Activated CD4-positive, alpha-beta T cell treated with anti-CD3 and anti-CD28 coated beads for 36 hours (primary cell): ENCODE measurements at places on chromosomes 12 and 14. TPM values are rescaled to one million over a fixed set of nuclear protein-coding genes. Genes with fewer than 3 reads are reported as not detected.

DNA sequence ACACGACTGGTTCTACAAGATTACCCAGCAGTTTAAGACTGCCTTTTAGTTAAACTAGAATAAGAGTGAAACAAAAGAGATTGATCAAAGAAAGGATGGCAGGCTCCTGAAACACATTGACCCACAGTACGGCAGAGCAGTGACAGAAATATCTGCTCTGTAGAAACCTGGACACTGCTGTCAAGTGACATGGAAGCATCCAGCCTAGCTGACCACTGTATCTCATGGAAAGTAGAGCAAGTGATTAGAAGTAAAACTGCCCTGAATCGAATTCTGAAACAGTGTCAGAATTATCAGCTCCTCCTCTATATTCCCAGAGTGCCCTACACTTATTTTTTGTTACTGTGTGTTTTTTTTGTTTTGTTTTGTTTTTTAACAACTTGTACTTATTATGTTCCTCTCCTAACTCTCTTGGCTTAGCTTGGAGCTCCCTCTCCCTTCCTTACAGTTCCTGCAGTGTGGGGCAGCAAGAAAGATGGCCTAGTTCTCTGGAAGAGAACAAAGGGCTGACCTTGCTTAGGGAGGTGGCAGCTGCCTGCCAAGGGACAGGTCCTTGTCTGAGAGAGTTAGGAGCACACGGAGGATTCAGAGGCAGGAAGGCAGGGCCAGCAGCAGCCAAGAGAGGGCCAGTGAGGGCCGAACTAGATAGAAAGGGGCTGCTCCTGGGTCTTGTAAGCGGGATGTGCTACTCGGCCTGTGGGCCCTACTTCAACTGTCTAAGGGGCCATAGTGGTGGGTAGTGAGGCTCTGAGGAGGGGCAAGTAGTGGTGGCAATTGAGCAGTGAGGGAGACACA is 97.2 kb downstream of the PTPRR start:
- DNase-seq = no peak
- no peaks in the 10 kb centered on the region for H3K4me1 ChIP-seq
- no peaks in the 10 kb centered on the region for H3K36me3 ChIP-seq
- no peak overlapping the region for H3K4me3 ChIP-seq
- no peak overlapping the region for H3K27ac ChIP-seq

Gene CCDC38
- not detected for total RNA-seq

Gene IAPP
- total RNA-seq = not detected

DNA sequence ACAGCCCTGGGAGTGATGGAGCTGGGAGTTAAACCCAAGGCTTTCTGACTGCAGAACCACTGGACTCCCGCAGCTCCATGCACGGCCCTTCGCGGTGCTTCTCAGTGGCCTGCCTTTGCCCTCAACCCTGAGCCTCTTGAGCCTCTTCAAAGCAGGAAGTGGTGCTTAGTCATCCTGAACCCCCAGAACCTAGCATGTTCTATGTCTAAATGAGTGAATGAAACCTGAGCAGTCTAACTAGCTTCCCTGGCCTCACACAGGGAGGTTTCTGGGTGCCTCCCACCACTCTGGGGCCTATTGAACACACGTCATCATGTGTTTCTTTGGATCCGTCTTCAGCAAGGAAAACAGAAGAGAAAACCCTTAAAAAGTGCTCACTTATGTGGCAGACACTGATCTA is 117.9 kb upstream of the SFSWAP start:
- peak; percentile 59 for DNase-seq
- H3K27me3 ChIP-seq = no peaks in the 10 kb centered on the region
- H3K27ac ChIP-seq = no peak overlapping the region
- no peaks in the 10 kb centered on the region for H3K36me3 ChIP-seq
- peaks cover 11% of the 10 kb centered on the region for H3K4me1 ChIP-seq

GRCh38 chr14:77478029-77478428 is 20.1 kb downstream of the AHSA1 start:
- H3K27me3 ChIP-seq = no peaks in the 10 kb centered on the region
- no peak for DNase-seq
- H3K36me3 ChIP-seq = no peaks in the 10 kb centered on the region

Gene OVCH1
- not detected for total RNA-seq

GRCh38 chr12:100827901-100828520 is 33.4 kb downstream of the ANO4 start:
- no peak overlapping the region for H3K4me3 ChIP-seq
- H3K27me3 ChIP-seq = no peaks in the 10 kb centered on the region
- no peaks in the 10 kb centered on the region for H3K36me3 ChIP-seq
- H3K27ac ChIP-seq = no peak overlapping the region
- peak; percentile 6 for DNase-seq

Gene TAS2R43
- total RNA-seq = 0.64 TPM

- no peaks in the 10 kb centered on the region for H3K4me1 ChIP-seq
- H3K36me3 ChIP-seq = no peaks in the 10 kb centered on the region
- H3K4me3 ChIP-seq = no peak overlapping the region
- no peak overlapping the region for H3K27ac ChIP-seq
Measured at GRCh38 chr14:101508196-101508947, 52.9 kb upstream of the DIO3 start.

GRCh38 chr14:97359341-97359740 is 562.2 kb downstream of the VRK1 start:
- DNase-seq = no peak
- H3K27ac ChIP-seq = no peak overlapping the region
- H3K36me3 ChIP-seq = no peaks in the 10 kb centered on the region
- peaks cover 2% of the 10 kb centered on the region for H3K4me1 ChIP-seq

DNA sequence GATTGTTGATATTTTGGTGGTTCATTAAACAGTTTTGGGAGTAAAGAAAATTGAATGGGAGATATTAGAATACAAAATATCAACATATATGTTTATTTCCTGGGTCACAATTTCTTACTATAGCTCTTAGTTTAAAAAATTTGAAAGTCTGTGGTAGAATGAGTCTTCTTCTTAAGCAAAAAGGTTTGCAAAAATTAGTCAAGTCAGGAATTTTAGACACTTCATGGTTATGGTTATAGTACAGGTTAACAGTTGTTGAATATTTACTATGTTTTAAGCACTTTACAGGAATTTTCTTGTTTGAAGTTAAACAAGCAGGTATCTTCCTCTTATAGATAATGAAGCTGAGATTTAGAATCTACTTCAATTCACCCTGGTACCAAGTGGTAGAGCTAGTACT is 56.8 kb downstream of the USP15 start:
- H3K4me1 ChIP-seq = peaks cover 21% of the 10 kb centered on the region
- no peak overlapping the region for H3K4me3 ChIP-seq
- no peaks in the 10 kb centered on the region for H3K27me3 ChIP-seq
- H3K27ac ChIP-seq = no peak overlapping the region
- DNase-seq = no peak

- no peak overlapping the region for H3K27ac ChIP-seq
- no peak overlapping the region for H3K4me3 ChIP-seq
- H3K4me1 ChIP-seq = peaks cover 29% of the 10 kb centered on the region
- DNase-seq = no peak
Measured at GRCh38 chr14:68473794-68474193, 319.1 kb downstream of the ZFP36L1 start.

GRCh38 chr12:3698218-3698974 is 54.5 kb downstream of the CRACR2A start:
- H3K4me1 ChIP-seq = no peaks in the 10 kb centered on the region
- no peaks in the 10 kb centered on the region for H3K27me3 ChIP-seq
- peaks cover 12% of the 10 kb centered on the region for H3K36me3 ChIP-seq
- no peak overlapping the region for H3K27ac ChIP-seq

Gene LRTM2
- not detected for total RNA-seq

DNA sequence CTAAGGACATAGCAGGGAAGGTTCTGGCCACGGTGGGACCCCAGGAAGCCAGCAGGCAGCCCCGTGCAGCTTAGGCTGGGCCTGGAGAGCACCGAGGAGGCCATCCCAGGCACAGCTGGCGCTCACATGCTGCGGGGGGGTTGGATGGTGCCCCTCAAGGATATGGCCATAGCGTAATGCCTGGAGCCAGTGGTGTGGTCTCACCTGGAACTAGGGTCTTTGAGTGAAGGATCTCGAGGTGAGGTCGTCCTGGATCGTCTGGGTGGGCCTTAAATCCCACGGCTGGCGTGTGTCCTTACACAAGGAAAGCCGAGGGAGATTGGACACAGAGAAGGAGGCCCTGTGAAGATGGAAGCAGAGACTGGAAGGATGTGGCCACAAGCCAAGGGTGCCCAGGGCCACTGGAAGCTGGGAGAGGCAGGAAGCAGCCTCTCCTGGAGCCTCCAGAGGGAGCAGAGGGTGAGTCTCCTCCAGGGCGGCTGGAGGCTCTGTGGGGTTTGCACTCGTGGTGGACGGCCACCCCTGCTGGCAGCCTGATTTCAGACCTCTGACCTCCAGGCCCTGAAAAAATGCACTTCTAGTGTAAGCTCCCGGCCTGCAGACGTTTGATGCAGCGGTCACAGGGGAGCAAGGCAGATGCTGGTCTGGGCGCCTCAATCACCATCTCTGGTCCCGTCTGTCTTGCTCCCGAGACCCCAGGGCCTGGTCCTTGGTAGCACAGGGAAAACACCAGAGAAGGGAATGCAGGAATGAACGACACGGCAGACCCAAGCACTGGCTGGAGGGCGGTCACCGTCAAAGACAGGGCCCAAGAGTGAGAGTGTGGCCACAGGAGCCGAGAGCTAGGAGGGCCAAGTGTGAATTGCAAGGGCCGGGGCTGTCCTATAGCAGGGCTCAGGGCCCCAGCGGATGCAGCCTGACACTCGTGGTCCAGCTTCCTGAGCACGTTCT is 218.6 kb downstream of the KIF26A start:
- H3K4me3 ChIP-seq = no peak overlapping the region
- H3K27me3 ChIP-seq = no peaks in the 10 kb centered on the region
- H3K36me3 ChIP-seq = no peaks in the 10 kb centered on the region
- no peaks in the 10 kb centered on the region for H3K4me1 ChIP-seq
- H3K27ac ChIP-seq = no peak overlapping the region

DNA sequence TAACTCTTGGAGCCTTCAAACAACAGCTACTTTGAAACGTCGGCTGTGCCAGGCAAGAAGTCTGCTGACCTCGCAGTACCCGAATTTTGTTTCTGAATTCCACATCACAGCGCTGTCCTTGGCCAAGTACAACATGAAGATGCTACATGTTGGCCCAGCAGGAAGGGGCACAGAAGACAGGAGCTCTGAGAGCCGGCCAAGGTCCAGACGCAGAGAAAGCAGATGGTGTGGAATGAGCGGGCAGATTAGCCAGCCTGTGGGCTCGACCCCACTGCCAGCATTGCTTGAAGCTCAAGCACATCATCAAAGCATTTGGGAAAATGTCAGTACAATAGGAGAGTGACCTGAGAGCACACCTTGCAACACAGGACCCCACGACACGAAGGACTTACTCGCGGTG is 64.5 kb downstream of the FZD10 start:
- no peak overlapping the region for H3K4me3 ChIP-seq
- no peak overlapping the region for H3K27ac ChIP-seq
- no peak for DNase-seq
- peaks cover 2% of the 10 kb centered on the region for H3K36me3 ChIP-seq
- H3K4me1 ChIP-seq = no peaks in the 10 kb centered on the region
- peaks cover 16% of the 10 kb centered on the region for H3K27me3 ChIP-seq

GRCh38 chr14:61323970-61324369 is 2.6 kb downstream of the PRKCH start:
- H3K27me3 ChIP-seq = no peaks in the 10 kb centered on the region
- peaks cover 47% of the 10 kb centered on the region for H3K4me1 ChIP-seq
- peak overlapping the region; percentile 94 for H3K27ac ChIP-seq
- no peak for DNase-seq
- H3K36me3 ChIP-seq = peaks cover 46% of the 10 kb centered on the region

DNA sequence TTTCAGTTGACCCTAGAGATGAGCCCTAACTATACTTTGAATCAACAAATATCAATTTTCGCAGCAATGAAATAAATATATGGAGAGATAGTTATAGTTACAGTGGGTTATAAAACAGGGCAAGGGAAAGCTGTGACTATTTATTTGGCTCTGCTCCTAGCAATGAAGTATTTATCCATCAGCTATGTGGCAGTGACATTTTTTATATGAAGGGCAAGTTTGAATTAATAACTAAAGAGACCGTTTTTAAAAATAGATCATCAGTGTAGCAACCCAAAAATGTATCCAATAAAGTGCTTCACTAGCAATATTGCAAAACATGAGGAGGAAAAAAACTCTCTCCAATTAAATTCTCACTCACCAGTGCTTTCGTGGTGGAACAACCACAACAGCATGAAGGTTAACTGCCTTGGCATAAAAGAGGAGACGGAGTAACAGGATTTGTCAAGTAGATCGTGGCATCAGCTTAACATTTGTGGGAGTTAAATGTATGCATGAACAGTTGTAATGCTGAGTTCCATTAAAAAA is 58.1 kb upstream of the NUDT4 start:
- no peaks in the 10 kb centered on the region for H3K27me3 ChIP-seq
- no peaks in the 10 kb centered on the region for H3K36me3 ChIP-seq
- H3K27ac ChIP-seq = no peak overlapping the region
- no peak for DNase-seq

Gene DBX2
- not detected for total RNA-seq

DNA sequence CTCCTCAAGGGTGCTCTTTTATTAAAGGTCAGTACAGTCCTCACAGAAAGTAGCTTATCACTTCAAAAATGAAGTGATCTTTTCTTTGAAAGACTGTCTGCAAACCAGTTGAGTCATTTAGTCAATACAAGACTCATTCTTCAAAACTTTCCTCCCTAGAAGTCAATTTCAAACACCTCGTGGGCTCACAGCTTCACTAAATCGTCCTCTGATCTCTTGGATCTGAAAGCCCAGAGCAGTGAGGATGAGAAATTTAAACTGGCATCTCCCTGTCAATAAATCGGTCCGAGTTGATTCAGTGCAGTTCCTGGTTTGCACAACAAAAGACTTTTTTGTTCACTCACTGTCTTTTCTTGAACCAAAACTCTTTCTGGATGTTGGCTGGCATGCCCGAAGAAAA is 44.5 kb downstream of the NUAK1 start:
- no peaks in the 10 kb centered on the region for H3K4me1 ChIP-seq
- H3K36me3 ChIP-seq = no peaks in the 10 kb centered on the region
- peaks cover 16% of the 10 kb centered on the region for H3K27me3 ChIP-seq
- H3K4me3 ChIP-seq = no peak overlapping the region
- no peak for DNase-seq

DNA sequence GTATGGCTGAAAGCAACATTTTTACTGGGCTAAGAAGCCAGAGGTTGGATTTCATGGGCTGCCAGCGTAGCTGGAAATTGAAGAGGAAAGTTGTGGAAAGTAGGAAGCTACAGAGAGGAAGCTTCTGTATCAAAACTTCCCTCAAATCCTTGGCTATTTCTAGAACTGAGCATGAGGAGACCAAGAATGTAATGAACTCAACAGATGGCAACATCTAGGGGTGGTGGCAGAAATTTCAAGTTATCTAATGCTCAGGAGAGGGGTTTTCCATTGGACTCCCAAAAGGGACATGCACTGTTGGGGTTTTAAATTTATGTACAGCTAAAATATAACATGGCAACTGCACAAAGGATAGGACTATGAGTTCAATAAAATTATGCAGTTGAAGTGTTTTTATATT is 151.3 kb downstream of the DHRS2 start:
- H3K27ac ChIP-seq = no peak overlapping the region
- no peak overlapping the region for H3K4me3 ChIP-seq
- DNase-seq = no peak
- H3K36me3 ChIP-seq = no peaks in the 10 kb centered on the region
- H3K27me3 ChIP-seq = peaks cover 22% of the 10 kb centered on the region
- no peaks in the 10 kb centered on the region for H3K4me1 ChIP-seq

Gene LRRIQ1
- not detected for total RNA-seq
